ENCODE measurements at places on chromosomes 6 and 20. TPM values are rescaled to one million over a fixed set of nuclear protein-coding genes. Genes with fewer than 3 reads are reported as not detected.

GRCh38 chr6:158672726-158673125 is 22.9 kb downstream of the SYTL3 start:
- no peak for DNase-seq

The CCN5 gene
- total RNA-seq: 0.62 TPM

- DNase-seq: no peak
These were observed 406 bp upstream of the TRIM26 start for GRCh38 chr6:30213667-30213956.

The NMBR gene
- not detected for total RNA-seq

The ESF1 gene
- 16.4 TPM for total RNA-seq

- DNase-seq: no peak
These were observed 50.1 kb upstream of the E2F3 start for GRCh38 chr6:20351534-20351933.

Measured in tongue (tissue), 3 donors.